ENCODE measurements at places on chromosomes 7 and 10.
A peak's percentile ranks its signal among the peaks of the same experiment; 100 is the strongest.

- no peak for DNase-seq
Measured at GRCh38 chr10:83289373-83289772, 849.9 kb upstream of the GHITM start.

DNA sequence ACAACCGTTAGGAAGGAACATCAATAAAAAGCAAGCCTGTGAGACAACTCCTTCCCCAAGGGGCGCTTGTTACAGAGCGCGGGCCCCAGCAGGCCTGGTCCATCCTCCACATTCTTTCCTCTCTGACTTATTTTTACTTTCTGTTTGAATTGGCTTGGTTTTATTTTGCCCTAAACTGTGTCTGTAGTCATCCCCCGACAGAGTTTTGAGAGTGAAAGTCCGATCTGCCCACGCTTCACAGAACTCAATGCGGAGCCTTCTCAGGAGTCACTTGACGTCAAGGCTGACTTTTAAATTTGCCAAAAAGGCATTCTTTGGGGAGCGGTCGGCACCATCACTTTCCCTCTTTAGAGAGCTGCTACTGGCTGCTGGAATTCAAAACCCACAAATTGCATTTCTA is 150.1 kb upstream of the KLF6 start:
- peak; percentile 92 for DNase-seq

- no peak for DNase-seq
Measured at GRCh38 chr10:129134371-129134770, 332.7 kb upstream of the MGMT start.

DNA sequence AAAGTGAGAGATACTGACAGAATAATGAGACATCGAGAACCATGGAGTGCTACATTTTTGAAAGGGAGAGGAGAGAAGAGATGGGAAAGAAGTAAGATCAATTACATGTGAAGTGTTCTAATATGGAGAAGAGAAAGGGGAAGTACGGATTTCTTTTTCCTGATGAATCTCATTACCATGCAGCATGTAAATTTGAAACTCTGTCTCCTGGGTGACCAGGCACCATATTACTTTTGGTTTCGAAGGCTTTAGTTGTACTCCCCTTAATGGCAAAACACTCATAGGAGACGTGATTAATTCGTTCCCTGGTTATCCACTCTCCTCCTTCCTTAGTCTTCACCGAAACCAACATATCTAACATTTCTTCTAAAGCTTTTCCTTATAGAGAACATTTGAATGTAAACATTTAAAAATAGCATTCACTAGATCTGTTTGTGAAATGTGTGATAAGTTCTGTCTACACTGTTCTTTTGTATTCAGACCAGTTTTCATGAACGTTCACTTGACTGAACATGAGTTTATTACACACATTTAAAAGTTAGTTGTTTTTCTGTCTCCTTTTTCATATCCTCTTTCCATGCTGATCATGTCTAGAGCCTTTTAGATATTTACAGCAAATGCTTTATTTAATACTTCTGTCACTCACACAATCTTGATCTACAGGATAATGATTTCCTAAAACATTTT is 80.2 kb upstream of the MSRB2 start:
- no peak for DNase-seq

DNA sequence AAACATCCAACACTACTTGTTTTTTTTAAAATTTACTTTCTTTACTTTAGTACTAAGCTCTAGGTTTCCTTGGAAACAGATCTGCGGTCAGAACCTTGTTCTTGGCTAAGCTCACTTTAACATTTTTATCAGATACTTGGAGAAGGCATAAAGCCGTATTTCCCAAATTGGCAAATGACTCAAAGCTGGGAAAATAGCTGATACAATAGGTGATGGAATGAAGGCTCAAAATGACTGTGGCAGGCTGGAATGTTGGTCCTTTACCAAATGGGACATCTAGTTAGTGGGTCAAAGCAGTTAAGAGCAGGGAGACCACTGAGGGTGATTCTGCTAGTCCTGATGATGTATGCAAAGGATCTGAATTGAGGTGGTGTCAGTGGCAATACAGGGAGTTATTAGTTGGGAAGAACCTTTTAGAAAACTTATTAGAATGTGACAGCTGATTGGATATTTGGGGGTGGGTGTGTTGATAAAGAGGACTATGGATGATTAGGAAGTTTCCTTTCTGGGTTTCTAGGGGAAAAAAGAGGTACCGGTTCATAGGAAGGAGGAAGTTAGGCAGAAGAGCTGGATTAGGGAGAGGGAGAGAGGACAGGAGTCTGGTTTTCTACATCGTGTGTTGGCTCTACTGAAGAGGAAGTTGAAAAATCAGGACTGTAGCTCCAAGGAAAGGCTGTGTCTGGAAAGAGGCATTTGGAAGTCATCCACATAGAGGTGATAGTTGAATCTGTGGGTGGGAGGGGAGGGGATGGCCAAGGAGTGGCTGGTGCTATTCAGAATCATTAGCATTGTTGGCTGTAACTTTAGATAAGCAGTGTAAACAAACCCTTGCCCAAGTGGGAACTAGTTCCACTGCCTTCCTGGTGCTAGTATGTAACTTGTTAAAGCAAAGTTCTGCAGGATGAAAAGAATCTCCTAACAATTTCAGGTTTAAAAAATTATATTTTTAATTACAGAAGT is 13.1 kb downstream of the PLCE1 start:
- DNase-seq, result peak; percentile 76

DNA sequence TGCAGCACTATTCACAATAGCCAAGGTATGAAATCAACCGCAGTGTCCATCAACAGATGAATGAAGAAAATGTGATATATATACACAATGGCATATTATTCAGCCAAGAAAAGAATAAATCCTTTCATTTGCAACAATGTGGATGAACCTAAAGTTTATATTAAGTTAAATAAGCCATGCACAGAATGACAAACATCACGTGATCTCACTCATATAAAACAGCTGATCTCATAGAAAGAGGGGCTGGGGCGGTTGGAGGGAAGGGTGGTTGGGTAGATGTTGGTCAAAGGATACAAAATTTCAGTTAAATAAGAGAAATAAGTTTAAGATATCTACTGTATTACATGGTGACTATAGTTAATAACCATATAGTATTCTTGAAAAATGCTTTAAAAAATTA is 502.1 kb downstream of the KCNMA1 start:
- no peak for DNase-seq

- no peak for DNase-seq
Measured at GRCh38 chr10:132056663-132057062, 9.1 kb upstream of the JAKMIP3 start.

DNA sequence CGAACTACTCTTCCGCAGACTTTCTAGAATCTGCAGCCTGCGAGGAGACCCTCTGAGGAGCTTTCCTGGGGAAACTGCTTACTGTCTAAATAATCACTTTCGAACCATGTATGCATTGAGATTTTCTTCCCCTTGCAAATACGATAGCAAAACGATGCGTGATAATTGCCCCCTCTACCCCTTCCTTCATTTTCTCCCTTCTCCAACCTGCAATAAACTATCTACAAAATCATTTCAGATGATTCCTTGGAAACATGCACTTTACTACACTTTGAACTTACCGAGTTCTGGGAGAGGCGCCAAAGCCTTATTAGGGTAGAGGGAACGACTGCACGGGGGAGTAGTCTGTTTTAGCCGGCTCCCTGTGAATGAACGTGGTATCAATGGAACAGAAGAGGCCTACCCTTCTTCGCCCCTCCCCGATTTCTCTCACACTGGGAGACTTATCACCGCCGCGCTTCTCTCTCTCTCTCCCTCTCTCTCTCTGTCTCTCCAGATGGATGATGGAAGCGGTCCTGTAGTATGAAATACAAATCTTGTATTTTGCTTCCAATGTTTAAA is at the start of gene FGFBP3:
Gene FGFBP3, minus strand, starts transcription at position 370 of the 561 bp plus-strand sequence. CDS start 517 bp downstream, outside the sequence.
- DNase-seq, result peak; percentile 44

- no peak for DNase-seq
Measured at GRCh38 chr10:3578159-3578558, 206.8 kb downstream of the KLF6 start.

DNA sequence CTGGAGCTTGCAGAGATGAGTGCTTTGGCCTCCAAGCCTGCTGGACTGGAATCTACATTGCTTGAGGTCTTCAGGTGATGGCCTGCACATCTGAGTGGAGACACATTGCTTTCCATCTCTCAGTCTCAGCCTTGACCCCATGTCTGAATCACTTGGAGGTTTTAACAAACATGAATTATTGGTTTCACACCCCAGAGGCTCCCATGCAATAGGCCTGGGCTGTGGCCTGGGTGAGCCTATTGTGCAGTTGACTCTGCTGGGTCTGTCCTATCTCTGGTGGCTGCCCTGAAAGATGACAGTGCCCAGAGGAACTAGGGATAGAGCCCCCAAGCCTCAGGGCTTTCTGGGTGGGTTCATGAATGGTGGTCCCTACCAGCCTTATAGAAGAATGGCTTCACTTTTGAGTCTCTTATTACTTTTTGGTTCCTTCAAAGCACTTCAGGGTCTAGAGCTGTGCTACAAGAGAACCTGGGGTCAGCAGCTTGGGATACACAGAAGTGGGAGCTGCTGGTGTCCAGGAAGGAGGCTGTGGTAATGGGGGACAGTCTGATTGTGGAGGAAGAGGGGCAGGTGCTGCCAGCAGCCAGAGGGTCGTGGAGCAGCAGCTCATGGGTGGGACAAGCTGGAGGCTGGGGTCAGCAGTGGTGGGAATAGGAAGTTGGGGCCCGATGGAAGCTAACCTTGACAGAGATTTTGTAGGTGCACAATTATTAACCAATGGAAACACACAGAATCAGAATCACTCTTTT is 5.5 kb downstream of the RAMP3 start:
- DNase-seq, result no peak

DNA sequence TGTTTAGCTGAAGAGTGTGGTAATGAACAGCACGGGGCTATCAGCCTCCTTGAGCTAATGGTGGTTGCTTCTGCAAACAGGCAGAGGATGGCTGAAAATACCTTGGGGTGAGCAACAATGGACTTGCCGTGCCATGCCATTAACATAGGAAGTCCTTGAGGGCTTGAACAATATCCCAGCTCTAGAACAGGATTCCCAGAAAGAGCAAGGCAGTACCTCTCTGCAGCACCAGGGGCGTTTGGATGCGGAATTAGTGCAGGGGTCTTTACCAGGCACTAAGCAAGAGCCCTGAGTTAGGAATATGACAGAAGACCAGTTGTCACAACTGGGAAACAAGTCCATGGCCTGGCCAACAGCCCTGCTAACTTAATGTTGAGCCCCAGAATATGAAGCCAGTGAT is 143.2 kb upstream of the COBL start:
- DNase-seq, result no peak

GRCh38 chr7:124550036-124550435 is 215.6 kb downstream of the GPR37 start:
- DNase-seq, result peak; percentile 2

- DNase-seq, result no peak
Measured at GRCh38 chr7:71661671-71662224, 529.8 kb downstream of the GALNT17 start.

DNA sequence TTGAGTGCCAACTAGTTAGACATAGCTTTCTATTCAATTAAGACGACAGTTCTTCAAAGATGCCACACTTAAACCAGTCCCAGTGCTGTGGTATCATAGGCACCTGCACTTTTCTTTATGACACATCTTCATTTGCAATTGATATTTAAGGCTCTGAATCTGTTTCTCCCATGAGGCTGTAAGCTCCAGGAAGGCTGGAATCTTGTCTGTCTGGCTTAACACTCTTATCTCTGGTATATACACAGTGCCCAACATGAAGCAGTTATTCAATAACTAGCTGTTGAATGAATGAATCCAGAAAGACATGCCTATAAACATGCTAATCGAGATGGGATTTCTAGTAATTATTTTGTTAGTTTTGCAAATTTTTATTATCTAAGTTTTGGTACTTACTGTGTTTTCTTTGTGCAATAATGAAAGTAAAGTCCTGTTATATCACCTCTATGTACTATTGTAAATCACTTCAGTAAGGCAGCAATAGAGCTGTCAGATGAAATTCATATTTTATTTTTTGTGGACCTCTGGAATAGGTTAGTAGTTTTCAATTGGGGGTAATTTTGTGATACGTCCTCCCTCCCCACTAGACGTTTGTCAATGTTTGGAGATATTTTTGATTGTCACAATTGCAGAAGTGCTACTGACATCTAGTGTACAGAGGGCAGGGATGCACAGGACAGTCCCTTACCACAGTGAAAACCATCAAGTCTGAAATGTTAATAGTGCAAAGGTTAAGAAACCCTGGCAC is 51.3 kb upstream of the STEAP4 start:
- DNase-seq, result peak; percentile 52

DNA sequence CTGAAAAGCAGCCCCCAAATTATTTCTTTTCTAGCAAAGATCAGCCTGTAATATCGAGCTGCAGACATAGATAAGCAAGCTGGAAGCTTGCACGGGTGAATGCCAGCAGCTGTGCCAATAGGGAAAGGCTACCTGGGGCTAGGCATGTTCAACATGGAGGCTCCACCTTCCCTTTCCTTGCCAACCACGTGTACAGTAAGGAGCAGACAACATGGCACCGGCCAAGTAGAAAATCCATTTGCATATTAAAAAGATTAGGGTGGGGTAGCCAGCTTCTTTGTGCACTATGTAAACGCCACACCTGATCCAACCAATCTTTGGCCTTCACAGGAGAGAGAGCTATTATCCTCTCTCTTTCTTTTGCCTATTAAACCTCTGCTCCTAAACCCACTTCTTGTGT is 56.7 kb upstream of the SEPHS1 start:
- DNase-seq, result no peak

DNA sequence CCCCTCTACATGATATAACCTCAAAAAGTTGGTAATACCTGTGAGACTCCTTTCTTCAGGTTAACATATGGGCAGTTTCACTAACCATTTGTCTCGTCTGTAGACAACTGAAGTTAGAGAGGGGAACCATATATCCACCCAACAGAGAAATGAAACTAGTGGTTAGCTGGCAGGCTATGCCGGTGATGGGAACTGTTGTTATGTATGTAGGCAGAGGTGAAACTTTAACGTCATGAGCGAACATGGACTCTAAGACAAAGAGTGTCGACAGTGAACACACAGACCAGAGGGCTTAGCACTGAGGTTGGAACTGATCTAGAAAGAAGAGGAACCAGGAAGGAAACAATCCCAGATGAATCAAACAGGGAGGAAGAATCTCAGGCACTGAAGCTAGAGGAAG is 112.4 kb downstream of the ELMO1 start:
- DNase-seq, result no peak

DNA sequence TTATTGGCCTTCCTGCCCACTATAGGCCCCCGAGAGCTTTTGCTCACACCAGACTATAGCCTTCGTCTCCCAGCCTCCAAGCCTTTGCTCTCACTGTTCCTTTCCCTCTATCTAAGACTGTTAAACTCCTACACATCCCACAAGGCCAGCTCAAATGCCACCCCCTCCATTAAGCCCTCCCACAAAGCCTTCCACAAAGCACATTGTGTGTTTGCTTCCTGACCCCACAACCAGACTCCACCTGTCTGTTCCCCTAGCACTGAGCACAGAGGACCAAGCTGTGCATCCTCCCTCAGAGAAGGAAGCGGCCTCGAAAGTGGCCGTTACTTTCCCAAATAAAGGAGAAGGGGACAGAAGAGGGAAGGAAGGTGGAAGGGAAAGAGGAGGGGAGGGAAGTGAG is 1.3 kb downstream of the LOXL4 start:
- DNase-seq, result no peak

- DNase-seq, result no peak
Measured at GRCh38 chr7:113460067-113460466, 341.7 kb upstream of the SMIM30 start.

GRCh38 chr7:4951903-4952636 is 6.9 kb downstream of the MMD2 start:
- DNase-seq, result peak; percentile 15

GRCh38 chr10:132061465-132061864 is 4.3 kb upstream of the JAKMIP3 start:
- DNase-seq, result no peak

Data from fibroblast of mammary gland (primary cell).